Common myeloid progenitor, CD34-positive (primary cell): ENCODE measurements at places on chromosomes 2 and 18.
A peak's percentile ranks its signal among the peaks of the same experiment; 100 is the strongest.

GRCh38 chr18:63697097-63697660 is 5.6 kb upstream of the SERPINB11 start:
- no peak for DNase-seq

DNA sequence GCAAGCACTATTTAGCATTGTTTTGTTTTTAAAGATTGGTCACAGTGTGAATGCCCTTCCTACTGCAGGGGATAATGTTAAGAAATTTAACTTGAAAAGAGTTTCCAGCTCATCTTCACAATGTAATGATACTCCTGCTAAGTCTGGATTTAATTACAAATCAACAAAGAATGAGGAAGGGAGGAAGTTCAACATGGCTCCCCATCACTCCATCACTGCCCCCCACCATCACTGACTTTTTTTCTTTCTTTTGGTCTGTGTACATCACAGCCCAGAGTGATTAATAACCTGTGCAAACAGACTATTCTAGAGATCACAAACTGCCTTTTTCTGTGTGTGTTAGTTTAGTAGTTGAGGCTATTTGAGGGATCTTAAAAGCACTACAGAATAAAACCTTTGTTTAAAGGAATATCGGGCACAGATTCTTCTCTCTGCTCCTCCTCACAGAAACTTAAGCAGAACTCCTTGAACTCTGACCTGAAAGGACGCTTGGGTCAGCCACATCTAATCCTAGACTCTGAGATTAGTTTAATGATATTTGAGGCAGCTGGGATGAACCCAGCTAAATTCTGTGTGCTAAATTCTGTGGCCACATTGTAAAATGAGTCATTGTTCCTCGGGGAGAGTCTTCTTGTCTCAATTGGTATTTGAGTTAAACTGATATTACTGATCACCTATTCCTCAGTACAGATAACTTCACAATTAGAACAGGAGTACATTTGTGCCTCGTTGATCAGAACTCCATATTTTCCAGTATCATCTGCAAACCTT is 47.8 kb downstream of the SATB2 start:
- DNase-seq = no peak

GRCh38 chr18:49524951-49525350 is 36.9 kb upstream of the LIPG start:
- no peak for DNase-seq

GRCh38 chr18:61901323-61901986 is 8.6 kb upstream of the RNF152 start:
- DNase-seq = peak; percentile 50

DNA sequence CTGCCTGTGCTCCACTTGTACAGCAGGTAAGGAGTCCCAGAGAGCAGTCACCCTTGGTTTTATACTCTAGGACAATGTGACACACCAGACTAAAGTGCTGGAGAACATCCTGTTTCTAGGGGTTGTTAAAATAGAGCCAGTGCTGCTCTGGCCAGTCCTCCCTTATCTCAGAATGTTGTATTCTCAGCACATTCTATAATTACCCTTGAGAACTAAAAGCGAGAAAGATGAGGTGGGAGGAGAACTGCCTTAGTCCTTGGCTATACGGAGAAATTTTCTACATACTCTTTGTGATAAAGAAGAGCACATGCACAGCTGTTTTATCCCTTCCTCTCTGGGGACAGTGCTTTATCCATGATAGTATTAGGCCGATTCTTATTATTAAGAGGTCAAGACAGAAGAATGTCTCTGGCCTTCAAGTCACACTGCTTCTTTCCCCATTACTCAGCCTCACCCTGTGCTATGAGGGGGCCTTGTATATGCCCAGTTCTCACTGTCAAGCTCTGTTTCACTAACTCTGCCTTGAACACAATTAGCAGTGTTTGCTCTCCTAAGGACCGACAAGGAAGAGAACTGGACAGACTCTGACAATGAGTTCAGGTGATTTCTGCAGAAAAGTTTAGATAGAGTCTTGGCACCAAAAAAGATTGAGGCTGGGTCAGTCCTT is 385.8 kb downstream of the TRIB2 start:
- DNase-seq = no peak

- no peak for DNase-seq
Measured at GRCh38 chr2:134295441-134295840, 41.6 kb downstream of the MGAT5 start.

- no peak for DNase-seq
Measured at GRCh38 chr2:223800908-223801307, 36.5 kb downstream of the AP1S3 start.

GRCh38 chr2:15694589-15694986 is 102.9 kb downstream of the DDX1 start:
- no peak for DNase-seq

GRCh38 chr18:64474773-64475172 is 325.9 kb upstream of the LINC00305 start:
- DNase-seq = no peak

- DNase-seq = peak; percentile 60
Measured at GRCh38 chr2:68765739-68766375, 31.2 kb downstream of the ARHGAP25 start.

DNA sequence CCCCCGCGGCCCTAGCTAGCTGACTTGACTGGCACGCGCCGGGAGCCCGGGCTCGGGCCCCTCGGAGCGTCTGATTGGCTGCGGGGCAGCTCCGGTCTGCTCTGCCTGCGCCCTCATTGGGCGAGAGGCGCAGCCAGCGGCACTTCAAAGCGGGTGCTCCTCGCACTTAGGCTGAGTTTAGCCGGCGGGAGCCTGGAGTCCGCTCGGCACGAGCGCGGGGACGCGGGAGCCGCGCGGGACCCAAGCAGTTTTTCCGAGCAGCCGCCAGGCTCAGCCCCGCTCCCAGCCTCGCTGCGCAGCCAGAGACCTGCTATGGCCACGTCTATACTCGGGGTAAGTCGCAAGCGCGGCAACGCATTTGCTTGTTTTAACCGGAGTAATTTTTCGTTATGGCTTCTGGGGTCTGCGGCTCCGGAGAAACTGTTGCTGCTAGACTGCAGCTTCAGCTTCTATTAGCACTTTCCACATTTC is at the start of gene SP9:
Gene SP9 (plus strand): TSS at position 174 of the 471 bp plus-strand sequence. CDS start 139 bp downstream, at position 313.
- peak; percentile 69 for DNase-seq

DNA sequence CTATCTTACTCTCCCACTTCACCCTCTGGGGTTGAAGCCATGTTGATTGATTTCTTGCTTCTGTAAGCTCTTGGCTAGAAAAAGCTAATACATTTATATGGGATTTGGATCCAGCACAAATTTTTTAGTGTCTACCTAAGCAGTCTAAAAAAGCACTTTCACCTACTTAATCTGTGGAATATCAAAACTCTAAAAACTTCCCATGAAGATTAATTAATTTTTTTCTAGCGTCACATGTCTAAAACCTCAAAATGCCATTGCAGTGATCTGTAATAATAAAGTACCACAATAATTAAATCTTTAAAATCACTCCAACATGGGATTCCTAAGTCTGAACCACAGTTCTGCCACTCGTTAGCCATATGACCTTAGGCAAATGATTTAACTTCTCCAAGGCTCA is 180.1 kb downstream of the EN1 start:
- no peak for DNase-seq

DNA sequence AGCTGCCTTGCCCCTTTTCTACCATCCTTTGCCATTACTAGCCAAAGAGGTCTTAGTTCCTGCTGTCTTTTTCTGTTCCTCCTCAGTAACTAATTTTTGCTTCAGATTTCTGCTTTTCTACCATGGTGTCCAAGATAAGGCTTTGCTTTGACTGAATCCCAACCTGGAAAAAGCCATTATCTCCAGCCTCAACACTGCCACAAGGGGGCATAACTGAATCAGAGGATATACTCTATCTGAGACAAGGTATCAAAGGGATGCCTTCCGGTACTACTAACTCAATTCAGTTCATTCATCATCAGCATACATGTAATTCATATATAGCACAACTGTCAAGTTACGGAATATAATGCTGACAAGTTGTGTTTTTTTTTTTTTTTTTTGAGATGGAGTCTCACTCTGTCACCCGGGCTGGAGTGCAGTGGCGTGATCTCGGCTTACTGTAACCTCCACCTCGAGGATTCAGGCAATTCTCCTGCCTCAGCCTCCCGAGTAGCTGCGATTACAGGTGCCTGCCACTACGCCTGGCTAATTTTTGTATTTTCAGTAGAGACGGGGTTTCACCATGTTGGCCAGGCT is 11.4 kb downstream of the OSGEPL1 start:
- DNase-seq = peak; percentile 43

- DNase-seq = peak; percentile 16
Measured at GRCh38 chr2:202121532-202122162, 48.6 kb downstream of the KIAA2012 start.

DNA sequence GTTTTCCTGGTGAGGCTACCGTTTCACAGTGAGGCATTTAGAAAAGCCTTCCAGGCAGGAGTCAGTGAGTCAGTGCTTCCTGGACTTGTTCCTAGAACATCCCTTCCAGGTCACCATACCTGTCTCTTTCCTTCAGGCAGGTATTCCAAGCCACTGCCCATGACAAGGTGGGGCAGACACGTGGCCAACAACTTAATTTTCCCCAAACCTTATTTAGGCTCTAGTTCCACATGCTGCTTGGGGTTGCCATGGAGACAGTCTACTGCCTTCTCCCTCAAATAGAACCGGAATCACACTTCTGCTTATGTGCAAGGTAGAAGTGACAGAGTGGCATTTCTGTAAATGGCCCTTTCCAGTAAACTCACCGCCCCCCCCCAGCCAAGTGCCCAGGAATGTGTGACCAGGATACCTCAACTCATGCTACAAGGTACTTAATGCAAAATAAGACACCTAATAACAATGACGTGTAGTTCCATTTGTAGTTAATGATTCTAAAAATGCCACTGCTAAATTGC is 258.3 kb downstream of the PRKCE start:
- peak; percentile 67 for DNase-seq

DNA sequence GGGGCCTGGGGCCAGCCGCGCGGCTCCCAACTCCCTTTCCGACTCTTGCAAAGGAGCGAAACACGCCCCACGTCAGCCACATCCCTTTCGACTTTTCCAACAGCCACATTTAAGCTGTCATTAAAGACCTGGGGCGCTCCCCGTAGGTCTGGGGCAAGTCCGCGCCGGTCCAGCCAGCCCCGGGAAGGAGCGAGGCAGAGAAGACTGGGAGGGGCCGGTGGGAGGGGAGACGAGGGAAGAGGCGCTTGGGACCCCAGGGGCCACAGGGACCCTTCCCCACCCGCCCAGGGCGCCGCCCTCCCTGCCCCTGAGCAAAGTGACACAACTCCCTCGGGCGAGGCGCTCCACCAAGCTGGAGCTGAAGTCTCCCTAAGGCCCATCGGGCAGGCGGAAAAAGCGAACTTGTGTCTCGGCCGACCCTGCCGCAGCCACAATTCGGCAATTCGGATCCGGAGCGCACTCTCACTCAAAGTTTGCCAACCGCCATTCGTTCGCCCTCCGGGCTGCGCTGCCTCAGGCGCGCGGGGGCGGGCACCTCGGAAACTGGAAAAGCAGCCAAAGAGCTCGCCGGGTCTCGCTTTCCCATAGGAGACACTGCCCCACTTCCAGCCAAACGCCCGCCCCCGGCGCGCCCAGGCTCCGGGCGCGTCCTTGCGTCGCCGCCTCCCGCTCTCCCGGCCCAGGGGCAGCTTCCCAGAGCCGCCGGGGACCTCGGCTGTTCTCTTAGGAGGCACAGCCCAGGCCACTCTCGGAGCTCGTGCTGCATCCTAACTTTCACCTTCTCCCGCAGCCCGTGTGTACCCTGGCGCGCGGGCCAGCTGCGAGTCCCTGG is 1.1 kb upstream of the KCTD1 start:
- peak; percentile 61 for DNase-seq

GRCh38 chr2:128664499-128664971 is 345.9 kb upstream of the HS6ST1 start:
- peak; percentile 6 for DNase-seq

- DNase-seq = no peak
Measured at GRCh38 chr18:29156531-29156930, 979.6 kb upstream of the CDH2 start.

GRCh38 chr2:126658905-126659561 is 3.1 kb downstream of the GYPC start:
- no peak for DNase-seq

DNA sequence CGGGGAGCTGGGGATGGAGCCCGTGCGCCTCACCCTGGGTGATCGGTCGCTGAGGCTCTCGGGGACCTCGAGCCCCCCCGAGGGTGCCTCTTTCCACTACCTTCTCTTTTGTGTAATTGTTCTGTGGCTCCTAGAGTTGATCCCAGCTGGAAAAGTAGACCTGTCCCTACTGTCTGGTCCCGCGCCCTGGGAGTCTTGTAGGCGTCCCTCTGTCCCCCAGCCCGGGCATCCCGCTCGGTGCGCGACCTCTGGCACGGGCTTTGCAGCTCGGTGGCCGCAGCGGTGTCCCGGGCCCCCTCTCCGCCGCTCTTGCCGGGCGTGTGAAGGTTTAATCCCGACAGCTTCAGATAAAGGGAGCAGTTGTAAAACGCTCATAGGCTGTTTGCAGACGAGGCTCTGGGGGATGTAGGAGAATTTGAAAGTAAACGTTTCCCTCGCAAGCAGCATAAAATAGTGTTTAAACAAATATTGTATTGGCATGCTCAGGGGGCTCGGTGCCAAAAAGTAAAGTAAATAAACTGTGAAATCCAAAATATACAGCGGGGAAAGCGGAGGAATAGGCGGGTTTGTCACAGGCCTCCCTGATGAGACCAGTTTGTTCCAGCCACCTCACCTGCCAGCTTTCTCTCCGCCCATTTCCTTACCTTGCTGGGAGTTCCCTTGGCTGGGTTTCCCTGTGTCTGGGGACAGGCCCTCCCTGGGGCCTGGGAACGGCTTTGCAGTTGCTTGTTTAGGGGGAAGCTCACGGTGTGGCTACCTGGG is 1.9 kb downstream of the GLI2 start:
- DNase-seq = no peak

DNA sequence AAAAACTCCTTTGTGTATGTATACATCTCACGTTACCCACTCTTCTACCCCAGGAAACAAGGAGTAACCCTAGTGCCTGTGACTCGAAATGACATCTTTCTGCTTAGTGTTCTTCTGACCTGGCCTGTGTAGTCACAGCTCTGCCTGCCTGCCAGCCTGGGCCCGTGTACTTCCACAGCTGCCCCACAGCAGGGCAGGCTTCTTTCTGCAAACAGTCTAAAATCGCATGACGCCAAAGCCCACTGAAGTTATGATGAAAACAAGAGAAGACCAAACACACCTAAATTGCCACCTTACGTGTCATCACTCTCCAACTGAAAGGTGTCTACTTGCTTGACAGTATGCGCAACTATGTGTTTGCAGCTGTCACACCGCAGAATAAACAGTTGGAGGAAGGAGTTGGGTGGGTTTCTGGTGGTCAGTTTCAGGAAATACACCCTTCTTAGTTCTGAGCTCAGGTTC is 1.5 kb downstream of the GAREM1 start:
- peak; percentile 40 for DNase-seq

DNA sequence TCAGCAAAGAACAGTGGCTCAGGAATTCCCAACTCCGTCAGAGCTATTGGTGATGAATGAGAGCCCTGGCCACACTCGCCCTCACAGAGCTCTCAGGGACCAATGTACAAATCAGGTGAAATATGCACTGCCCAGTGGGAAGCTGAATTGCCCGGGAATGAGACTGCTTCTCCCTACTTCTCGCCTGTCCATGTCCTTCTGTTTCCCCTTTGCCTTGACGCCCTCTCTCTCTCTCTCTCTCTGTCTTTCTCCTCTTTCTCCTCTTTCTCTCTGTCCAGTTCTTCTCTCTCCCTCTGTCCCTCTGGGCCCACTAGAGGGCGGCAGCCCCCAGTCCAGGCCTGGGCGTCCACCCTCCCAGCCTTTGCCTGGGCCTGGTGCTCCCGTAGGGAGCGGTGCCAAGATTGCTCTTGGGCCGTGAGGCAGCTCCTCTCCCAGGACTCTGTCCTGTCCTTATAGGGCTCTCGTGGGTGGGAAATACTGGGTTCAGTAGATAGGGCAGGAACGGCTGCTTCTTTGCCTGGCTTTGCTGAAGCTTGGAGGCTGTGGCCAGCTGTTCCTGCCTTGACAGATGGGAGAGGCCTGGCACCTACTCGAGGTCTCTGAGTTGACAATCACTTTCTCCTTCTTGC is 28.4 kb upstream of the PUM2 start:
- DNase-seq = no peak

GRCh38 chr2:163493359-163494298 is 242.2 kb downstream of the FIGN start:
- DNase-seq = no peak
